ENCODE measurements at places on chromosomes 2 and 18.

DNA sequence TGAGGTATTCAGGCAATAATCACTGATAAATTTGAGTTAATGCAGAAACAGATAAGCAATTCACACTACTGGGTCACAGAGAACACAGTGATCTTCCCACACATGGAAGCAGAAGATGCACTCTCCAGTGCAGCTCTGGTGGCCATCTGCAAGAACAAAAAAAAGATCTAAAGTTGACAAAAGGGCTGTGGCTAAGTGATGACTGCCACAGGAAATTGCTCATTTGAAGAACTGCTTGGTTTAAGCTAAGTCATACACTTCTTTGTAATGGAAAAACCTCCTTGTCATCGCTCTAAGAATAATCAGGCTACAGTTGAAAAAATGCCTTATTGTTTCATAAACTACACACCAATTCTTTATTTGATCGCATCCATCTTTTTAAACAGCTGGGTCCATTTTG, 115.1 kb downstream of the DTNB start:
- no peak for DNase-seq

GRCh38 chr2:159555651-159556392, 60.5 kb downstream of the BAZ2B start:
- no peak for DNase-seq

GRCh38 chr2:189222468-189223105, 43.0 kb upstream of the COL5A2 start:
- DNase-seq: no peak

GRCh38 chr2:5412001-5412400, 280.2 kb upstream of the SOX11 start:
- no peak for DNase-seq
